Heart right ventricle (tissue), 16 donors: ENCODE measurements at places on chromosomes 13 and 19. TPM values are rescaled to one million over a fixed set of nuclear protein-coding genes. Genes with fewer than 3 reads are reported as not detected.

DNA sequence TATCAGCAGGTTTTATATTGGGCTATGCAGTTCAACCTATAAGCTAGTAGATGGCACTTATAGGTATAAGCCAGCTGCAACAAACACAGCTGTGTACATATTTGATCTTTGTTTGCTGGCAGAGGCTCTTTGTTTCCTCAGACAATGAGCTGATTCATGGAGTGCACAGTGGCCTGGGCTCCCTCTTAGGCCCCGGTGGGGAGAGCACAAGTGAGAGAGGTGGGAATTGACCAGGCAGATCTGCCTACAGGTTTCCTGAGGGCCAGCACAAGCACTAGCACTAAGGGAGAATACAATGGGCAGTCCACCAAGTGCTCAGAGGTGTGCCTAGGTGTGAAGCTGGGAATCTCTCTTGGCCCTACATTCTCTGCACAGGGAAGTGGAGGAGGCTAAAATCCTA lies 1390.7 kb downstream of the SLITRK5 start:
- DNase-seq: no peak

Gene URI1
- polyA plus RNA-seq: 10.2 TPM

GRCh38 chr19:39264306-39265290 lies 3.6 kb upstream of the IFNL2 start:
- DNase-seq: no peak

- DNase-seq: no peak
Observed at GRCh38 chr19:43675269-43675879, 5.4 kb upstream of the PLAUR start.
